B cell (primary cell): ENCODE measurements at places on chromosomes 12 and 14. TPM values are rescaled to one million over a fixed set of nuclear protein-coding genes. Genes with fewer than 3 reads are reported as not detected.

Gene TCL1B
- total RNA-seq = 5.5 and 5.7 TPM in 2 replicates

Gene FAIM2
- not detected in 2 replicates for total RNA-seq

DNA sequence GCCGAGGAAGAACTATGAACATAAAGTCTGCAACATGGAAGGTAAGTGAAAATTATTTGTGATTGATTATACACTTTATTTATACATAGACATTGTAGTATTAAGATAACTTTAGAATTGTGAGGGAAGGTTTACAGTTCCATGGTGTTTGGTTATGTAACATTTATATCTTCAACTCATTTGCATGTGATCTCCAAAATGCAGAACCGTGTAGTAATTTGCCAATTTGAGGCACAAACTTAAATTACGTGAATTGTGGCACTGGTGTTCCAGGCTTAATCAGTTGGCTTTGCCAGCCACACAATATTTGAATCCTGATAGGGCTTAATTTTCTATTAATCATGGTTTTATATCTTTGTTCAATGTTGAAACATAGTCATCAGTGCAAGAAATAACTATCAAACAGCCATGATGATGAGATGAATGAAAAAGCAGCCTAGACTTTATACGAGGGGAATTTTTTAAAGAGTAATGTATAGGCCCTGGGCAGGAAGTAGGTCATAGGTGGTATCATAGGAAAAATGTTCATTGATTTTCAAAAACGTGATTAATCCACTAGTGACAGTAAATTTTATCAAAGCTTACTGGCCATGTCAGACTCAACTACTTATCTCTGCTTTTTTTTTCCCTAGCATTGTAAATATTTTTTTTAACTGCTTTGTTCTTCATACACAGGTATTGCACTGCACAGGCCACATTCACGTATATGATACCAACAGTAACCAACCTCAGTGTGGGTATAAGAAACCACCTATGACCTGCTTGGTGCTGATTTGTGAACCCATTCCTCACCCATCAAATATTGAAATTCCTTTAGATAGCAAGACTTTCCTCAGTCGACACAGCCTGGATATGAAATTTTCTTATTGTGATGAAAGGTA is 31.7 kb downstream of the HIF1A start:
- peak overlapping the region; percentile 31 for H3K27ac ChIP-seq
- no peaks in the 10 kb centered on the region for H3K27me3 ChIP-seq
- peaks cover 61% of the 10 kb centered on the region for H3K36me3 ChIP-seq
- H3K4me1 ChIP-seq = peaks cover 12% of the 10 kb centered on the region

GRCh38 chr14:77003960-77004710 is 24.4 kb downstream of the IRF2BPL start:
- H3K27me3 ChIP-seq = no peaks in the 10 kb centered on the region
- no peak overlapping the region for H3K27ac ChIP-seq
- no peak for DNase-seq
- H3K4me1 ChIP-seq = peaks cover 24% of the 10 kb centered on the region

GRCh38 chr12:93580682-93581081 is 8.2 kb downstream of the SOCS2 start:
- no peak overlapping the region for H3K27ac ChIP-seq
- no peaks in the 10 kb centered on the region for H3K36me3 ChIP-seq
- no peak for DNase-seq
- no peak overlapping the region for H3K4me3 ChIP-seq
- peaks cover 23% of the 10 kb centered on the region for H3K27me3 ChIP-seq
